ENCODE measurements at places on chromosomes 2 and 18.

- DNase-seq = peak; percentile 41
Measured at GRCh38 chr2:170396799-170397459, 219.0 kb downstream of the MYO3B start.

DNA sequence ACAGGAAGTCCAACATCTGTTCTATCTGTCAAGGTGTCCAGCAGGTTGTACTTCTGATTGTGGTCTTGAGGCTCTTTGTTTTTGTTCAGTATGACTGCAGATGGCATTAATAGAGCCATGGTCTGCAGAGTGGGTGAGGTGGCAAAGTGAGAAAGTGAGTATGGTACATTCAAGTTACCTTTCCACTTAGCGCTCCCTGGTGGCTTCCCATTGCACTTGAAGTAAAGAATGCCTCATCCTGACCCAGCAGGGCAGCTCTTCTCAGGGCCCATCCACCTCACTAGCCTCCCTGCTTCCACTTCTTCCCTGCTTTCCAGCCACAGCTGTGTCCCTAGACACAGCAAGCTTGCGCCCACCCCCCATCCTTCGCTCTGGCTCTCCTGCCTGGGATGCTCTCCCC, 148.0 kb upstream of the ALPP start:
- DNase-seq = no peak

DNA sequence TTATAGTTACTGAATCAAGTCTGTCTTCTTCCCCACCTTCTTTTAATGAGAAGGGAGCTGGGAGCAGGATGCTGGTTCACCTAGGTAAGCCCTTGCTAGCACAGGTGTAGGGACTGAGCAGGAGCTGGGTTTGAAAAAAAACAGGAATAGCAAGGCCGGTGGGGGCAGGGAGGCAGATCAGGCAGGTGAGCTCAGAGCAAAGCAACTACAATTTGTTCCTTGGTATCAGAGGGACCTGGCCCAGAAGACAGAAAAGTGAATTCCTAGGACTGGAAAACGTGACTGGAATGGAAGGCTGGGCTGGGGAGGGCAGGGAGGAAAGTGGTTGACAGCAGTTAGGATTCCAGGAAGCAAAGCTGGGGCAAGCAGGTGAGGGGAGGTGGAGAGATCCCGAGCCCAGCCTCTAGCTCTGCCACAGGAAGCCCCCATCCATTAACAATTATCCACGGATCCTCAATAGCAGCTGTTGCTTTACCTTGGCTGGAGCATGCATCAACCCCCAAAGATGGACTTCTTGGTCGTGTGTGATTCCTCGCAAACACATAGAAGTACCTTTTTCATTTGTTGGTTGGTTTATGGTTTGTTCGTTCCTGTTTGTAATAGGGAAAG, 118.4 kb downstream of the LNPK start:
- no peak for DNase-seq

- no peak for DNase-seq
Measured at GRCh38 chr2:165870346-165870745, 76.3 kb upstream of the GALNT3 start.

Data from adipocyte (in vitro differentiated cells).